ENCODE measurements at places on chromosomes 1 and 21. TPM values are rescaled to one million over a fixed set of nuclear protein-coding genes. Genes with fewer than 3 reads are reported as not detected.

GRCh38 chr1:225474986-225475820 is 47.4 kb upstream of the LBR start:
- peak; percentile 96 for DNase-seq

- no peak for DNase-seq
These were observed 29.4 kb downstream of the RWDD3 start for GRCh38 chr1:95263450-95263849.

- no peak for DNase-seq
These were observed 111.1 kb downstream of the ZSCAN20 start for GRCh38 chr1:33583567-33583966.

The CTSE gene
- polyA plus RNA-seq: 0.06 TPM

GRCh38 chr1:158942490-158942889 is 11.1 kb downstream of the PYHIN1 start:
- no peak for DNase-seq

- no peak for DNase-seq
These were observed 120.1 kb downstream of the XPR1 start for GRCh38 chr1:180751921-180752320.

The KIF2C gene
- polyA plus RNA-seq: 2.9 TPM

DNA sequence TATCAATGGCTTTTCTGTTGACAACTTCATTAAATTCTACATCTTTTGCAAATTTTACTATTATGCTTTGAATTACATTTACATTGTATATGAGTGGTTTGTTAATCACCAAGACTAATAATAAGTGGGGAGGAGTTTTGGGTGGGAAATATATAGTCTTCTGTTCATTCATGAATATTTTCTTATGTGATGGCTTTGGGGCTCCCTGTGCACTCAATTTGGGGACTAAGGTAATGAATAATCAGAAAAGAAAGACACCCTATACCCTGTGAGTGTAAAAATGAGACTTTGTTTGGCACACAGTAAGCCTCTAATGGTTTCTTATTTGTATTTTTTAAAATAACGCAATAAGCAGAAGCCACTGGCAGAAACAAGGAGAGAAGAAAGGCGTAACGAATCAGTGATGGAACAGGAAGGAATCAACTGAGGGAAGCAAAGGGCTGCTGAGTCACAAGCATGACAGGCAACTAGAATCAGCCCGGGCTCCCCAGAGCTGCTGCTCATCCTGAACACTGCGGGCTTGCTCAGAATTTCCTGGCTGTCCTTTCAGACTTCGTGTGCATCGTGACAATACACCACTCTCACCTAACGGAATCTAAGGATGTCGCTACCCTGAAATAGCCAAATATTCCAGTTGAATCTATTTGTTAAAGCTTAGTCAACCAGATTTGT is 20.8 kb upstream of the RGS2 start:
- no peak for DNase-seq

DNA sequence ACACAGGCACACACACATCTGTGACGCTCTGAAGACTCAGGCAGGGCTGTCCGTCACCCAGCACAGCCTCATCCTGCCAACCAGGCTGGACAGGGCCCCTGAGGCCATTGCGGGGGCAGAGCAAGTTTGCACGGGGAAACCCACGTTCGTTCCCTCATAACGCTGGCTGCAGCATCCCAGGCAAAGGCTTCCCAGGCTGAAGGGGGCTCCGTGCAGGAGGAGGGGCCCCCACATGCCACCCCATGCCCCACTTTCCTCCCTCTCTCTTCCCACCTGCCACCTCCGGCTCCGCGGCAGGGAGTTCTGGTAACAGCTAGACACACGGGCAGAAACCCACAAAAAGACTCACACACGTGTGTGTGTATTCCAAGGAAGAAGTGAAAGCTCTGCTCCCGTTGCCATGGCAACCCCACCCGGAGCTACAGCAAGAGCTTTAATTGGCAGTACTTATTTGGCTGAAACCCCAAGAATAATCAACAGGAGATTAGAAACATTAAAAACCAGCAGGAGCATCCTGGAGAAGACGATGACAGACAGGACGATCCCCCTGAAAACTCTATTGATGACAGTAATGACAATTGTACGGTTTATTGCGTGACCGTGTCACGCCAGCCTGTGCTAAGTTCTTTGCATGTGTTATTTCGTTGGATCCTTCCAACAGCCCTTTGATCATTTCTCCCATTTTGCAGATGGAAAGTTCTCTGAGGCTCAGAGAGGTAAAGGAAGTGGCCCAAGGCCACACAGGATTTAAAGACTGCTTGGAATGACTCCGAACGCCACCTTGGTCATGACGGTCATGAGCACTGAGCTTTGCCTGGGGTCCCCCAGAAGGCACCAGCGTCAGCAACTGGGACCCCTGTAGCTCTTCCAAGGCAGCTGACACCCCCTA is 247.1 kb downstream of the NPHP4 start:
- DNase-seq: peak; percentile 69

GRCh38 chr1:233094691-233095090 is 144.3 kb downstream of the NTPCR start:
- DNase-seq: no peak
